ENCODE measurements at places on chromosomes 7 and 10.

- no peak for DNase-seq
These were observed 348.9 kb downstream of the PTPRN2 start for GRCh38 chr7:158238616-158239289.

DNA sequence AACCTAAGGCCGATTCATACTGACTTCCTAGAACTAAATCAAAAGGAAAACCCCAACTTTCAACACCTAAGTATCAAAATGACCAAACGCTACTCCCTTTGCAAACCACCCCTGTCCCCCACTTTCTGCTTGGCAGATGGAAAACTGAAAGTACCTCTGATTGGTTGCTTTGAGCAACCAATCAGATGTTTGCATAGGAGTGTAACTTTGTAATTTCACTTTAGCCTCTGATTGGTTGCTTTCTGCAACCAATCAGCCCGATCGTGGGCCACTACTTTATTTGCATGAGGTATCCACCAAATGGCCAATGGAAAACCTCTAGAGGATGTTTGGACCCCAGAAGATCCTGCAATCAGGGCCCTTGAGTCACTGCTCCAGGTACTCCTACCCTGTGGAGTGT is 12.3 kb upstream of the SNX10 start:
- no peak for DNase-seq

GRCh38 chr7:6385110-6385781 is 62.5 kb downstream of the DAGLB start:
- DNase-seq, result peak; percentile 96

GRCh38 chr7:120806669-120807068 is 51.3 kb downstream of the TSPAN12 start:
- DNase-seq, result peak; percentile 71

- no peak for DNase-seq
These were observed 50.9 kb downstream of the DNMBP start for GRCh38 chr10:99958806-99959205.

- no peak for DNase-seq
These were observed 36.3 kb downstream of the PLAC9 start for GRCh38 chr10:80168679-80169380.

GRCh38 chr10:117159390-117159789 is 21.3 kb upstream of the VAX1 start:
- DNase-seq, result no peak

- DNase-seq, result no peak
These were observed 8.0 kb downstream of the SUFU start for GRCh38 chr10:102511583-102512274.

- DNase-seq, result no peak
These were observed 79.0 kb upstream of the HABP2 start for GRCh38 chr10:113473851-113474250.

DNA sequence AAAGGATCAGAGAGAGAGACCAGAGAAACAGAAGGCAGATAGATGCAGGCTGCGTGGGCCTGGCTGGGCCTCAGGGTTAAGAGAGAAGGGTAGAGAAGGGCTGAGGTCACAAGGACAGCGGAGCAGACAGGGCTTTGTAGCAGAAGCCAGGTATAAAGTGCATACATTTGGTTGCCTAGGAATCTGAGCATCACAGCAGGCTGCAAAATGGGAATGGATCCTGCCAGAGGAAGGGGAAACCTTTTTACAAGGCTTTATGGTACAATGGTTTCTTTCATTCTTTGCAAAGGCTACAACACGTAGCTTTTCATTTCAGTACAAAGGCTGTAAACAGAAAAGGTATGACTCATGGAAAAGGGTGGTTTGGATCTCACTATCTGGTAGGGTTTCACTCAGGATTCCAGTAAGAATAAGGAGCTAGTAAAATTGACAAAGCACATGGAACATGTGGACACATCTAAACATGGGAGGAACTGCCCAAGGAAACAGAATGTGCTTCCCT is 275.1 kb downstream of the DOCK4 start:
- DNase-seq, result peak; percentile 84

DNA sequence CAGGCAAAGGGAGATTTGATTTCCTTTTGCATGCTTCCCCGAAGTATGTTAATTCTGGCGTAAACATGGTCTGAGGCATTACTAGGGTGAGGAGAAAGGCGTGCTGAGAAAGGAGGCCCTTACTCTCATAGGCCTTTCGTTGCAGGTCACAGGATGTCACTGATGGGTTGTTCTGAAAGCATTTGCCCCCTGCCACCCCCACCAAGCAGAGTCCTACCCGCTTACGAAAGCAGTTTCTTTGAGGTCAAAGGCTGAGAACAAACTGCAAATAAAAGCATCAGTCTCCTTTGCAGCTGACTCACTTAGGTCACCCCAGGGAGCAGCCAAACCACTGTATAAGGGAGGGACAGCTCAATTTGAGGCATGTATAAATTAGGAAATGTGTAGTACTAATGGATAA is 57.1 kb downstream of the BPGM start:
- peak; percentile 81 for DNase-seq

- DNase-seq, result no peak
These were observed 9.9 kb downstream of the DCLRE1A start for GRCh38 chr10:113843972-113844485.

DNA sequence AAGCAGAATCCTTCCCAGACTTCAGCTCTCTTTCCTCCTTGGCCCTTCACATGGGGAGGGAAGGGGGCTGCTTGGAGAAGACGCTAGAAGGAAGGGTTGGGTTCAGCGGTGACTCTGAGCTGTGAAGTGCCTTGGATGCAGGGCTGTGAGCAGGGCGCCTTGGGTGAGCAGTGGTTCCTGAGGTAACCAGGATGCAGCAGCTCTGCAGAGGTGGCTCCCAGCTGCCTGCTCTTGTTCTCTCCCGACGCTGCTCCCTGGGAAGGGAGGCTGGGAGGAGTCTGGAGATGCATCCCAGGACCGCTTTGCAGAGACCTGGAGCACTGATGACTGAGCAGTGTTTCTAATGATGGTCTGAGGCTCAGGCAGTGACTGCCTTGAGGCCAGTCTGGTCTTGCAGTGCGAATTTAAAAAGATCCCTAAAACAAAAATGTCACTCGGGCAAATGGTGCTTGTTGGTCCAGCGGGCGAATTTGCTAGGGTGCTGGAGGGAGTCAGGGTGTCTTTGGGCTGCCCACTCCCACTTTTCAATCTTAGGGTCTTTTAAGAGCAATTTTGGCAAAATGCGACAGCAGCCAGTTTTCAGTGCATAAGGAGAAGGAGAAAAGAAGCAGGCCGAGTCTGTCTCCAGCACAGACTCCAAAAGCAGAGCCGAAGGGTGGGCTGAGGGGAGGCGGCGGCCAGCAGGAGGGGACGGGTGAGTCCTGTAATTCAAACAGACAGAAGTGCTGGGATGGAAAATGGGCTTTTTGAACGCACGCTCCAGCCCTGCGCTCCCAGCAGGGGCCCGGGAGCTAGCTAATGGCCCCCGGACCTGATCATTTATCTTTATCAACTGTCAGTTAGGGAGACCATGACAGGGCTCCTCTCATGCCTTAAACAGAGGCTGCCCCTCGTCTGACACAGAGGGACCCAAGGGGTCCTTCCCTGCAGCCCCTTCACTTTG is 191.2 kb upstream of the SHH start:
- DNase-seq, result no peak

- no peak for DNase-seq
These were observed 194.4 kb upstream of the PRSS1 start for GRCh38 chr7:142554560-142555532.

DNA sequence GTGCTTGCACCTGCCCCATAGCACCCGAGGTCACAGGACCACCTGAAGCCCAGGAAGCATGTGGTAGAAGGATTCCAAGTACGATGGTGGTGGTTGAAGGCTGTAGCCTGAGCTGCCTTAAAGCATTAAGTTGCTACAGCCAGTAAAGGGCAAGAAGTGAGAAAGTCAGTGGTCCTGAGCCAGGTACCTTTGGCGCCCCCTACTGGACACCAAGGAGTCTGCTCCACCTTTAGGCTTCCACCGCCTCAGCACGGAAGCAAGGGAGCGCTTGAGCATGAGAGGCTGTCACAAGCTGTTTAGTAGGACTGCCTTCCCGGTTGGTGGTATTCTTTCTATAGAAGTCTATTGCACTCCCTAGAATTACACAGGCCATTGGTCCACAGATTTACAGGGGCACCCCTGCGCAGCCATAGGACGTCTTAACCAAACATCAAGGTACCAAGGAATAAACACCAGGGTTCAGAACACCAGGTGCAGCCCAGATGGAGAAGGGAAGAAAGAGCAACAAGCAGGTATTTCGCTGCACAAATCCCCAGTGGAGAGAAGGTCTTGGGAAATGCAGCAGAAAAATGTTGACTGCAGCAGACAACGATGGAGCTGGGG is 2.2 kb downstream of the CRTAC1 start:
- peak; percentile 37 for DNase-seq

DNA sequence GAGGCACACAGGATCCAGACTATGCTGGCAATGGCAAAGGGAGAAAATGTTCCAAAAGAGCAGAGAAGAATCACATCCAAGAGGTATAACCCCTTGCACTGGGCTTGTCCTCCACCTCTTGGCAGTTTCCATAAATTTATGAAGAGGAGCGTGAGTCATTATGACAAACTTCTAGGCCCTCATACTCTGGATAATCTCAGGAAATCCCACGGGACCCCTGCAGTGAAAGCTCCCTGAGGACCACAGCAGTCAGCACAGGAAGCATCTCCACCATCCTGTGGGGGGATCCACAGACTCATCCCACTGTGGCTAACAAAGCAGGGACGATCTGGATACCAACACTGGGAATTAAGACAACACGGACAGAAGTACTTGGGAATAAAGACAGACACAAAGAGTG is 30.3 kb upstream of the GPAM start:
- DNase-seq, result no peak

GRCh38 chr10:127090138-127090537 is 106.3 kb downstream of the INSYN2A start:
- no peak for DNase-seq

DNA sequence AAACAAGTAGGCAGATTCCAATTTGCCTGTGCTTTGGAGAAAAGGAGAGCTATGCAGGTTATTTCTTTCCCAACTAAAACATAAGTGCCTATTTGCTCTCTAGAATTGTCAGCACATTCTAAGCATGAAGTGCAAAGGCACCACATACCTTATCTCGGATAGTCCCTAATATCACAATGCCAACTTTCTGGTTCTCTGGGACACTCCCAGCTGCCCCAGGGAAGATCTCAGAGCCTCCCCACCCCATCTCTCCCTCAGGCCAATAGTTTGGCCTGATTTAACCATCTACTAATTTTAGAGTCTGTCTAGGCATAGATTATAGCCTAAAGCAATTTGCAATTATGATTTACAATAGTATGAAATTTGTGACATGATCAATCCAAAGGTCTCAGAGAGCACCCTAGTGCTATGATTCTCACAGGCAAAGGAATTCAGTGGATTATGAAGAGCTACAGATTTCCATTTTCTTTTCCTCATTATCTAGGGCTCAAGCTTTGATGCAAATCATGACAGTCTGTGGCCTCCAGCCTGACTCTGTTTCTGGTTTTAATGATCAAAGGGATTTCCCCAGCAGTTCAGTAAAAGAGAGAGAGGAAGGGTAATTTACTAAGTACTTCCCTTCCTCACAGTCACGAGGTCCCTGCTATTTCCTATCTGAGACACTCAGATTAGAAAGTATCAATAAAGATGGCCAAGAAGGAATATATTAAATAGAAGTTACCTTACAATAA is 29.0 kb upstream of the IL6 start:
- no peak for DNase-seq

DNA sequence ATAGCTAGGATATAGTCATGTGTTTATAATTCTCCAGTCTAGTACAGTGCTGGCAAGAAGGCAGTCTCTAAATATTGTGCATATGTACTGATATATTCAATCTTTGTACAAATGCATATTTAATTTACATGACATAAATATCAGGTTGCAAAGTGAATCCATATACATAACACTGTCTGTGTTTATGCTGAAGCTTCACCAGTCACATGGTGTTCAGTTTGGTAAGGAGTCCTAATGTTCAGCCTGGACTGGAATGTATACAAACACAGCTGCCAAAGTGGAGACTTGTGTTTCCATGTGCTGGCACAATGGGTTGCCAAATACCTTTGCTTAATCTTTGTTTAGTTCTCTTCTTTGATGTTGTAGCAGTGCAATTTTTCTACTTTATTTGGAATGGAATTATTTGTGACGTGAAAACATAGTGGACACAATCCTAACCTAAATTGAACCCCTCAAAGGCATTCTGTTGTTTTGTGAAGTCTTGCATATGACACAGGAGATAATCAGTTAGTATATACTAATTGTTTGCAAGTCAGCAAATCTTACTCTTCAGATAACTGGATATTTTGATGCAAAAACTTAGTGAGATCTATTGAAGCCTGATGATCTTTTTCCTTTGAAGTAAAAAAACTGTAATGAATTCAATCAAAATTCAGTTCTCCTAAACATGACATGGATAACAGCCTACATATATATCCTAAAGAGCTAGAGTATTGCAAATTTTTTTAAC is 17.3 kb upstream of the ARL4A start:
- peak; percentile 68 for DNase-seq

DNA sequence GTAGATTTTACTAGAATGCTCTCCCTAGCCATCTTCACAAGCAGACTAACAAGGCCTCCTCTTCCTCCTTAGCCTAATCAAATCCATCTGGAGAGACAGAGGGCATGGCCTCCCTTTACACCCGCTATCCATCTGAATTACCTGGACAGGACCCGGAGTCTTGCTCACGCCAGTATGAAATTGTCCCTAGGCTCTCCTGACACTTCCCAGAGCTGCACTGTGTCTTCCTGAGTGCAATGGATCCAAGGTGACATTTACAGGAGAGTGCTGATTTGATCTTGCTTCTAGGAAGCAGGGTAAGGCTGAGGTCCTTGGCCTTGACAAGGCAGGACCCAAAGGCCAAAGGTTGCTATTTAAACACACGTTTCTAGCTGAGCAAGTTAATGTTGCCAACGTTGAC is 147.8 kb downstream of the HIBADH start:
- DNase-seq, result no peak

DNA sequence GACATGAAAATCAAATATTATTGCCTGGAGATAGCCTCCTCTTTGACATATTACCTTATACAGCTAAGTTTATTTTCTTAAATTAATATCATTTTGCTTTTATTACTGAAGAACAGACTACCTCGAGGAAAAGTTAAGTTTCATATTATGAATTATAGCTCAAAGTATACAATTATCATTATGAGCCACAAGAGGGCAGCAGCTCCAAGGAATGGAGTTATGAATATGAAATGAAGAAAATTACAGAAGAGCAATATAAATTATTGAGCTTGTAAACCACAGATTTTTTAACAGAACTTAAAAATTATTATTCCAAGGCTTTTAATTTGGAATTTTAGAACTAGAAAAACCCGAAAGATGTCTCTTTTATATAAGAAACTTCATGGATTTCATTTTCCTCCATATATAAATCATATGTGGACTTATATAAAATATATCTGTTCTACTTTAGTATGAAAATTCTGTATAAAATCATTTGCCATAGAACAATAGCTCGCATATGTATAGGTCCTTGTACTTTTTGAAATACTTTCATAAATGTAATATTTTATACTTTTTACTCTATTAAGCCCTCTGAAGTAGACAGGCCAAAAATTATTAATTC is 40.1 kb downstream of the IQUB start:
- DNase-seq, result peak; percentile 38

DNA sequence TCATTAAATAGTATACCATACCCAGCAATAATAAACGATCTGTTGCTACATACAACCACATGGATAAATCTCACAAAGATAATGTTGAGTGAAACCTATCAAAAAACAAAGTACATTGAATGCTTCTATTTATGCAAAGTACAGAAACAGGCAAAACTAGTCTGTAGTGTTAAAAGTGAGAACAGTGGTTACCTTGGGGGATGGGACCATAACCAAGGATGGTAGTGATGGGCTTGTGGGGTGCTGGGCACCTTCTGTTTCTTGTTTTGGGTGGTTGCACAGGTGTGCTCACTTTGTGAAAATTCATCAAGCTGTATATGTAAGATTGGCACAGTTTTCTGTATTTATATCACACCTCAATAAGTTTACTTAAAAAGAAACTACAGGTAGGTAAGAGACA is 105.7 kb downstream of the ATE1 start:
- DNase-seq, result no peak
